ENCODE measurements at places on chromosomes 2 and 18.

DNA sequence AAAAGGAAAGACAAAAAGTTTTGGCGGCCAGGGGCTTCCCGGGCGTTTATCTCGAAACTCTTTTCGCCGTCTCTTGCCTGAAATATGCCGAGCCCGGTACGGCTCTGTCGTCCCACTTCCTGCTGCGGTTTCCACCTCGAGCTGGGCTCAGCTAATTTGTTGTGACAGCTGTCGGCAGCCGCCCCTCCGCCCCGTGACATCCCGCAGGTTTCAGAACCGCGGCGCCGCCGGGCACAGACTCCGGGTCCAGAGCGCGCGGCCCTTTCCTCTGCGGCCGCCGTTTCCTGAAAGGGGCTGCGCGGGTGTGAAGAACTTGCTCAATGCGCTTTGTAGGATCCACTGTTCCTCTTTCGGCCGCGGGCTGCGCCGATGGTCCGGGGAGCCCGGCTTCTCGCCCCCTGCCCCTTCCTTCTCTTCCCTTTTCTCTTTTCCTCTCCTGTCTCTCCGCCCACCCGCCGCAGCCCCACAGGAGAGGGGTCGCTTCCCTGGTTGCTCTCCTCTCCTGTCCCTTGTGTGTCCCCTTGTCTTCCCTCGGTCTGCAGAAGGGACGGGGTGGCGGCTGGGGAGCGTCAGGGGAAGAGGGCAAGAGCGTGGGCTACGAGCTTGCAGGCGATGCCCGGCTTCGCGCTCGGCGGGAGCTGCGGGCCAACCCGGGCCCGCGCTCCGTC is 648 bp downstream of the ARID5A start:
- DNase-seq, result peak; percentile 72

- DNase-seq, result no peak
These were observed 272.9 kb upstream of the FIGN start for GRCh38 chr2:164008752-164009151.

GRCh38 chr2:213149294-213149875 is 2.0 kb downstream of the IKZF2 start:
- no peak for DNase-seq

- no peak for DNase-seq
These were observed 6.1 kb upstream of the LBH start for GRCh38 chr2:30225131-30225762.

DNA sequence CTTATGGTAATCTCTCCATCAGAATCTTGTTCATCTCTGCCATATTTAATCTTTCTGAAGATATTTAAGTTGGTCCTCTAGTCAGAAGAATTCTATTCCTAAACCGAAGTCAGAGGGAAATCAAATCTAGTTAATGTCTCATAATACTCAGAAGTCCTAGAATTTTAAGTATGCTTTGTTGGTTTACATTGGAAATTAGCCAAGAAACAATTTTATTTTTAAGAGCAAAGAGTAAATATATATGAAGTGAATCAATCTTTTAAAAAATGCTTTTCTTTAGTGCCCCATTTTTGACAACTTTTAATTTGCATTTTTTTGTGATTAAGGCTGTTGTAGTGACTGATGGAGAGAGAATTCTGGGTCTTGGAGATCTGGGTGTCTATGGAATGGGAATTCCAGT is 38.1 kb downstream of the ME2 start:
- DNase-seq, result no peak

- DNase-seq, result no peak
These were observed 196.9 kb downstream of the CTIF start for GRCh38 chr18:48735681-48736255.

- DNase-seq, result no peak
These were observed 80.1 kb upstream of the ARL5A start for GRCh38 chr2:151908204-151908882.

DNA sequence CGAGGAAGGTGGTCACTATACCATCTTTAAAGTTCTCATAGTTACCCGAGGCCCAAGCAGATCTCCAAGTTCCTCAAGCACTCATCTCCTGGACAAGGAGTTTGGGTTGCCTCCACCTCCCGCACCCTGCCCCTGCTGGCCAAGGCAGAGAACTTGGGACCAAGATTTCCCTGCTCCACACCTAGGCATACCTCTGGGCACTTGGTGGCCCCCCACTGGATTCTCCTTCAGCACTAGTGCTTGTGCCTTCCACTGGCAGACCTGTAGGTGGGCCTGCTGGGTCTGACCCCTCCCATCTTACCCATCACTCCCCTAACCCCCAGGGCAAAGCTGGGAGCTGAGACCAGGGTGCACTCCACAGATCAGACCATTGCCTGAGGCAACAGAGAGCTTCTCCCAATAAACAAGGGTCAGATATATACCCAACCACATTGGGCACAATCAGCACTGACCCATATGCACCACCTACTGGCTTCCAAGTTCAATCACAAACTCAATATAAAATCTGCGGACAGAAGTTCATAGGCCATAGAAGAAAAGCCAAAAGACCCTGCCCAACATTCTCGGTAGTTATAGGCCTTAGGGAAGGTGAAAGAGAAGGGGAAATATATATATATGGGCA is 244.2 kb downstream of the EXOC6B start:
- no peak for DNase-seq

- DNase-seq, result no peak
These were observed 39.3 kb downstream of the TSHZ1 start for GRCh38 chr18:75249672-75250470.

DNA sequence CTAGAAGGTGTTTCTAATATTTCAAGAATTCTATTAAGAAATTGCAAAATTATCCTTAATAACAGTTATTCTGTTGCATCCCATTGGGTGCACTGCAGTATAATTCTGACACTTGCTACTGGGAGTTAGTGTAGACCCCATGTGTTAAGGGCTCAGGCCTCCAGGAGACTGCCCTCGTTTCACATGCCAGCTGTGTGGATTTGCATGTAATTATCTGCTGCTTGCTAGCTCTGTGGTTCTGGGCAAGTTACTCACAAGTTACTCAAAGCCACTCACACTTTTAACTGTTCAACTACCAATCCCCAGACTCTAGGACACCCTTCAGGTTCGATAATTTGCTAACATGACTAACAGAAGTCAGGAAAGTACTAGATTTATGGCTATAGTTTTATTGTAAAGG is 38.6 kb downstream of the ST6GAL2 start:
- no peak for DNase-seq

GRCh38 chr18:76544511-76545345 is 49.7 kb upstream of the ZNF516 start:
- DNase-seq, result no peak

- DNase-seq, result no peak
These were observed 1837.5 kb upstream of the CELF4 start for GRCh38 chr18:39403121-39403520.

GRCh38 chr2:149093579-149093978 is 55.1 kb downstream of the LYPD6B start:
- no peak for DNase-seq

GRCh38 chr2:79796641-79797040 is 283.8 kb downstream of the CTNNA2 start:
- DNase-seq, result no peak

GRCh38 chr2:105330681-105331375 is 1.3 kb upstream of the TGFBRAP1 start:
- no peak for DNase-seq

DNA sequence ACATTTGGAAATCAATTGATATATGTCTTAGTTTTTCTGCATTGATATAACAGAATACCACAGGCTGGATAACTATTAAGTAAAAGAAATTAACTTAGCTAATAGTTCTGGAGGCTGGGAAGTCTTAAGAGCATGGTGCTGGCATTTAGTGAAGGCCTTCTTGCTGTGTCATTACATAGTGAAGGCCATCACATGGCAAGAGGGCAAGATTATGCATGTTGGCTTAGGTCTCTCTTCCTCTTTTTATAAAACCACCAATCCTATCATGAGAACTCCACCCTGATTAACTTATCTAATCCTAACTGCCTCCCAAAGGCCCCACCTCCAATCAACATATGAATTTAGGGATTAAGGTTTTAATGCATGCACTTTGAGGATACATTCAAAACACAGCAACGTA is 225.5 kb upstream of the VRK2 start:
- no peak for DNase-seq

GRCh38 chr2:48508461-48509124 is 21.4 kb upstream of the STON1 start:
- DNase-seq, result no peak

DNA sequence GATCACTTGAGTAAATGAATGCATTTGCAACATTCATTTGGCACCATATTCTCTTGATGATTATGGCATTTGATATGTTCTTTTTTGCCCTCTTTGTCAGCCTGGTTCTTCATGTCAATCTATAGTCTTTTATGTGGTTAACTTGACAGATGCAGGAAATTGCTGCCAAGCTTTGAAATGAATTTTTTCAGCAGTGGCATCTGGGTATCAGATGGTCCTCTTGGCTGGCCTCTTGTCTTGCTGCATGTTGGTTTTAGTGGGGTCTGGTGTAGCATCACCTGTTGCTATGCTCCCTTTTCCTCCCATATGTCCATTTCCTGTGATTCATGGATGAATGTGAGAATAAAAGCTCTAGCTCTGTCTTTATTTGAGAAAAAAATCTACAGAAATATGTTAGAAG is 119.9 kb downstream of the DPP4 start:
- no peak for DNase-seq

- no peak for DNase-seq
These were observed 23.8 kb downstream of the GRHL1 start for GRCh38 chr2:9975328-9975727.

GRCh38 chr2:186518945-186519344 is 32.9 kb downstream of the ZC3H15 start:
- DNase-seq, result no peak

GRCh38 chr2:151789055-151789834 is 39.0 kb downstream of the ARL5A start:
- DNase-seq, result no peak

DNA sequence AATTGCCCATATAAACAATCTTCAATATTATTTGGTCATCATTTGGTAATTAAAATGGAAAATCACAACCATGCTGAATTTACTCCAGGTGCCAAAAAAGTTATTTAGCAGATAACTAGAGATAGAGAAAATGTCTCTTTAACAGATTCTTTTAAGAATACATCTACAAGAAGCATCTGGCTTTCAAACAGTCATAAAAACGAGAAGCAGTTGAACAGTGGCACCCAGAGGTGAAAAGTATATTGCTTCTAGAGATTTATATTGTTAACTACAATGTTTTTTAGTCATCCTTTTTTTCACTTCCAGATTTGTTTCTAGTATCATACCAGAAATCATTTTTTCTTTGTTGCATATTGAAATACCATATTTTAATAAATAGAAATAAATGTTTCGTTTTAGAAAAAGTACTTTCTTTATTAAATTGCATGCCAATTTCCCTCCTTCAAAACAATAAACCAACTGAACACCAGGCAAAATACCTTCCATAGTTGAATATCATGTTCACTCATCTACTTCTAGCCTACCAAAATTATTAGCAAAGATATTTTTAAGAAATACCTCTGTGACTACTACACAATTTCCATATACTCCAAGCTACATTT is 65.4 kb upstream of the HNRNPA3 start:
- no peak for DNase-seq

DNA sequence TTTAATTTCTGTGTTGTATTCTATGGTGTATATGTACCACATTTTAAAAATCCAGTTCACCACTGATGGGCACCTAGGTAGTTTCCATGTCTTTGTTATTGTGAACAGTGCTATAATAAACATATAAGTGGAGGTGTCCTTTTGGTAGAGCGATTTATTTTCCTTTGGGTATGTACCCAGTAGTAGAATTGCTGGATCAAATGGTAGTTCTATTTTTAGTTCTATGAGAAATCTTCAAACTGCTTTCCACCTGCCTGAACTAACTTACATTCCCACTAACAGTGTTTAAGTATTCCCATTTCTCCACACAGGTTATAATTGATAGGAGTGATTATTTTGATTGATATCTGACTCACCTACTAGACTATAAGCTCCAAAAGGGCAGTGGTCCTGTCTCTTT is 148.2 kb downstream of the BABAM2 start:
- DNase-seq, result no peak

DNA sequence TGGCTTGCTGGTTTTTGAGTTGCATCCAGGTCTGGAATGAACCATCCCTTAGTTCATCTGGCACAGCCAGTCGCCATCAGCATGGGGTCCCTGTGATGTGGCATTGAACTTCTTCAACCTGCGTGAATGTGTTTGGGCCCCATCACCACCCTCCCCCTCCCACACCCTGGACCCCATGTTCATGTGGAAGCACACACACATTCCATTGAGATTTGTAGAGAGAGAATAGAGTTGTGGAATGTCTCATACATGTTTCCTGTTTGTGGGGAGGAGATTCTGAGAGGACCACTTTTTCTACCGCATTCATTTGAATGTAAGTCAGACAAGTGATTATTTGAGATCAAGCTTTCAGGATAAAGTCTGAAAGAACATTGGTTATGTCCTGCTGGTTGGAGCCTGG is 117.6 kb upstream of the EML6 start:
- no peak for DNase-seq

DNA sequence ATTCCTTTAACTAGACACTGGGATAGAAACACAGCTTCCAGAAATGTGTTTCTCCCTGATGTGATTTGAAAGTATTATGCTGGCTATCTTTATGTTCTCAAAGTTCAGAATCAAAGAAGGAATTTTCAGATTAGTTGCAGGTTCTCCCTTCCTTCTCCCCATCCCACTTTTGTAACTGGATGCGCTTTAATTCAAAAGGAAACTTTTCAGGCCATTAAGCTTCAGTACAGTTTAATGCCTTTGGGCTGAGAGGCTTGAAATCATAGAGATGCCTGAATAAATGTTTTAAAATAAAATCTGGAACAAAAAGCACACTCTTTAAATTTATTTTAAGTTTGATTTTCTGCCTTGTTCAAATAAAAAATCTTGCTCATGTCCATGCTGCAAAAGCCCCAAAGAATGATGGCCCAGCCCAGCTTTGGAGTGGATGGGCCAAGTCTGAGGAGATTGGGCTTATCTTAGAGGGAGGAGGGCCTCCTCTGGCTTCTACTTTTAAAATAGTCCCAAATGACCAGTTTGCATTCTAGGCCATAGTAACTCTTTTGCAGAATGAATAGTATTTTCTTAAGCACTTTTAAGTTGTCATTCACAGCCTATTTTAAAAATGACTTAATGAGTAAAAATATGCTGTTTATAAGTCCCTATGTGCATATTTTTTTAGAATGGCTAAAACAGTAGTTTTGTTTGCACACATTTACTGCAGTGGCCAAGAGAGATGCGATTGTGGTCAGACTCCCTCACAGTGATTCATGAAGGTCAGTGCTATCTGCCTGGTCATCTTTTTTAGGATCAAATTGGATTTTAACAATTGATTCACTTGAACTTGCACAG is 129.2 kb downstream of the MTX2 start:
- no peak for DNase-seq

DNA sequence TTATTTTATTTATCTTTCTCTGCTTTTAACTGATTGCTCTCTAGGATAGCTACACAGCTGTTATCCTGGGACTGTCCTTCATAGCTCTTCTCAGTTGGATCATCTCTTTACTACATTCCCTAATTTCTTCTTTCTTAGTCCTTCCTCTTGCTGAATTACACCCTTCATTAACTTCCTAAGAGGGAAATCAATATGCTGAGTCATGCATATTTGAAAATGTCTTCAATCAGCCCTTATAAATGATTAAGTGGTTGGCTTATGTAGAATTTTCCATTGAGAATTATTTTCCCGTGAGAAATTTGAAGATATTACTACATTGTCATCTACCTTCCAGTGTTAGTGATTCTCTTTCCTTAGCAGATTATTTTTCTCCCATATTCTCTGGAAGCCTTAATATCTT is 214.2 kb downstream of the SOCS6 start:
- no peak for DNase-seq

Data from stimulated activated CD8-positive, alpha-beta memory T cell treated with anti-CD3 and anti-CD28 coated beads, Interleukin-7, amount 100 ng/mL, for 1 hour (primary cell).